ENCODE measurements at places on chromosomes 7 and 10. TPM values are rescaled to one million over a fixed set of nuclear protein-coding genes. Genes with fewer than 3 reads are reported as not detected.

The GHRHR gene
- total RNA-seq, result not detected

DNA sequence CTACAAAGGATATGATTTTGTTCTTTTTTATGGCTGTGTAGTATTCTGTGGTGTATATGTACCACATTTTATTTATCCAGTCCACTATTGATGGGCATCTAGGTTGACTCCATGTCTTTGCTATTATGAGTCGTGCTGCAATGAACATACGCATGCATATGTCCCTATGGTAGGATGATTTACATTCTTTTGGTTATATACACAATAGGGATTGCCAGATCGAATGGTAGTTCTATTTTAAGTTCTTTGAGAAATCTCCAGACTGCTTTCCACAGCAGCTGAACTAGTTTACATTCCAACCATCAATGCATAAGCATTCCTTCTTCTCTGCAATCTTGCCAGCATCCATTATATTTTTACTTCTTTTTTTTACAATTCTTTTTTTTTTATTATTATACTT, 35.6 kb upstream of the FAM13C start:
- DNase-seq, result no peak

DNA sequence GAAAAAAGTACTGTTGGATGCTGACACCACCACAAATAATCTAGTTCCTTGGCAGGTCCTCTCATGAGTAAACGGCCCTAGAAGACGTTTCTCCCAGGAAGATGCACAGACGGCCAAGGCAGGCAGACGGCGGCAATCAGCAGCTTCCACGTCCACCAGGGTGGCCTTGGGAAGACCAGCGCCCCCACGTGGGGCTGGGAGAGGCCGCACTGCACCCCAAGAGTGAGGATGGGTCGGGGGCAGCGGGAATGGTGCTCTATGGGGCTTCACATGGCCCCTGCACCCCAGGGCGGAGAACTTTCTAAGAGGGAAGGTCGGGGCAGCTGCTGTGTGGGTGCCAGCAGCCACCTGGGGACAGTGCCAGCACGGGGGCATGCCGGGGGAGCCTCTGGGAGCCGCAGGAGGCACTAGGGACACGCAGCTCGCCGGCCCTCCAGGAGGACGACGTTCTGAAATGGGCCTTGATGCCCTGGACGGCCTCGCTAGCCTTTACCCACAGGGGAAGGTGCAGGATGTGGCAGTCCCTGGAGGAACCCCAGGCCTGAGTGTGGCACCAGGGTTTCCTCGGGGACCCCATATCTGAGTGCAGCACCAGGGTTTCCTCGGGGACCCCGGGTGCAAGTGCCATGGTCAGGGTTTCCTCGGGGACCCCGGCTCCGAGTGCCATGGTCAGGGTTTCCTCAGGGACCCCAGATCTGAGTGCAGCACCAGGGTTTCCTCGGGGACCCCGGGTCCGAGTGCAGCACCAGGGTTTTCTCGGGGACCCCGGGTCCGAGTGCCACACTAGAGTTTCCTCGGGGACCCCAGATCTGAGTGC, 539.9 kb downstream of the DNAJB6 start:
- no peak for DNase-seq

- no peak for DNase-seq
Measured at GRCh38 chr7:48511080-48511479, 339.8 kb downstream of the ABCA13 start.

GRCh38 chr7:25624833-25625232, 396.5 kb upstream of the NPVF start:
- peak; percentile 13 for DNase-seq

The CH25H gene
- 34.9 TPM for total RNA-seq

The C7orf33 gene
- not detected for total RNA-seq

The C1QL3 gene
- total RNA-seq, result not detected

The C10orf90 gene
- 0.22 TPM for total RNA-seq

The ARID5B gene
- 60.6 TPM for total RNA-seq

The DGKB gene
- total RNA-seq, result 0.65 TPM

- no peak for DNase-seq
Measured at GRCh38 chr10:128850647-128851046, 616.4 kb upstream of the MGMT start.

- DNase-seq, result peak; percentile 75
Measured at GRCh38 chr7:116629051-116629463, 42.9 kb upstream of the MET start.

The GPR15LG gene
- total RNA-seq, result not detected

DNA sequence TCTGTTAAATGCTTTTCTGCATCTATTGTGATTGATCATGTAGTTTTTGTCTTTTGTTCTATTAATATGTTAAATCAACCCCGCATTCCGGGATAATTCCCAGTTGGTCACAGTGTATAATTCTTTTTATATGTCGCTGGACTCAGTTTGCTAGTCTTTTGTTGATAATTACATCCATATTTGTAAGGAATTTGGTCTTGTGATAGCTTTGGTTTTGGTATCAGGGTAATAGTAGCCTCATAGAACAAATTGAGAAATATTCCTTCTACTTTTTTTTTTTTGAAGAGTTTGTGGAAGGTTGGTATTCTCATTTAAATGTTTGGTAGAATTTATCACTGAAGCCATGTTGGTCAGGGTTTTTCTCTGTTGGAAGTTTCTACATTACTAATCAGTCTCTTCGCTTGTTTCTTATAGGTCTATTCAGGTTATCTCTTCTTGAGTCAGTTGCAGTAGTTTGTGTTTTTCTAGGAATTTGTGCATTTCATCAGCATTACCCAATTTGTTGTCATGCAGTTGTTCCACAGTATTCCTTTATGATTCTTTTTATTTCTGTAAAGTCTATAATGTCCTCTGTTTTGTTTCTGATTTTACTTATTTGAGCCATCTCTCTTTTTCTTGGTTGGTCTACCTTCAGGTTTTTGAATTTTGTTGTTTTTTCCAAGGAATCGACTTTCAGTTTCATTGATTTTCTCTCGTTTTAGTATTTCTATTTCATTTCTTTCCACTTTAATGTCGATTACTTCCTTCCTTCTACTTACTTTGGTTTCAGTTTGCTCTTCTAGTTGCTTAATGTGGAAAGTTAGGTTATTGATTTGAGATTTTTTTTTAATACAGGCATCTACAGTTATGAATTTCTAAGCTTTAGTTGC, 64.6 kb upstream of the GJD4 start:
- DNase-seq, result peak; percentile 5

The MACC1 gene
- total RNA-seq, result 0.11 TPM

GRCh38 chr7:101586078-101586905, 42.8 kb downstream of the MYL10 start:
- DNase-seq, result no peak

DNA sequence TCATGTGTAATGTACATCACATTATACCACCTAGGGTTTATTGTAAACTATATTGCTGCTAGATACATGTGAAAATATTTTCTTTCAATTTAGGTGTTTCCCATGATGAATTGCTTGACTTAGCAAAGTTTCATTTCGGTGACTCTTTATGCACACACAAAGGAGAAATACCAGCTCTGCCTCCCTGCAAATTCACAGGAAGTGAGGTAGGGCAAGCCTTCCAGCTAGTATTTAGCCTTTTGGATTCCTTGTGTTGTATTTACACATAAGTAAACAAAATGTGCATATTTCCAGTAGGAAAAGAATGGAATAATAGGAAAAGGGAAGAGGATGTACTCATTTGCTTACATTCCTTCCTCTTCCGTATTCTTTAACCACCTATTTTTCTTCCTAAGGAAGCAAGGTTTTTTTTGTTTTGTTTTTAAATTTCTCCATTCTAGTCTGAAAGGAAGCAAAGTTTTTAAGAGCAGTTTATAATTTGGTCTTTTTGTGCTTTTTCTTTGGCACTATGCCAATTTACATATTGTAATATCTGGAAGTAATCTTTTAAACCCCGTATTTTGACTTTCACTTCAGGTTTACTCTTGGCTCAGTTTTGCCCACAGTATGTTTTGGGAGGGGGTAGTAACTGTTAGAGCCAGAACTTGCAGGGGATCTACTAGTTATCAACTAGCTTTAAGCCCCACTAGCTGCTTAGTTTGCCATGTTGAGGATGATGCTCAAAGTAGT, 10.4 kb downstream of the PMPCB start:
- DNase-seq, result no peak

- DNase-seq, result no peak
Measured at GRCh38 chr7:52355053-52355452, 680.4 kb upstream of the POM121L12 start.

DNA sequence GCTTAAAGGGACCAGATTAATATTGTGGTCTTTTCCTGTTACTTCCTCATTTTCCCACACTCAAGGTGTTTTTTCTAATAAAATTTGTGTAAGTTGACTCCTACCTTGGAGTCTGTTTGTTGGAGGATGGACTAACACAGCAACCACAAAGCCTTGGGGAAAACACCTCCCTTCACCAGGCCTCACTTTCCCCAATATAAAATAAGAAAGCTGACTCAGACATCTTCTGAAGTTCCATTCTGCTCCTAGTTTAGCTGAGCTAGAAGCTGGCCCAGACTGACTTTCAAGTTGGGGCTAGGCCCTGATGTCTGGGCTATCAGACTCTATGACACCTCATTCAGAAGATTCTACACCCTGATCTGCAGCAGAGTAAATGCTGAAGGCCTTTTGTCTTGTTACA, 73.0 kb upstream of the ADRB1 start:
- no peak for DNase-seq

DNA sequence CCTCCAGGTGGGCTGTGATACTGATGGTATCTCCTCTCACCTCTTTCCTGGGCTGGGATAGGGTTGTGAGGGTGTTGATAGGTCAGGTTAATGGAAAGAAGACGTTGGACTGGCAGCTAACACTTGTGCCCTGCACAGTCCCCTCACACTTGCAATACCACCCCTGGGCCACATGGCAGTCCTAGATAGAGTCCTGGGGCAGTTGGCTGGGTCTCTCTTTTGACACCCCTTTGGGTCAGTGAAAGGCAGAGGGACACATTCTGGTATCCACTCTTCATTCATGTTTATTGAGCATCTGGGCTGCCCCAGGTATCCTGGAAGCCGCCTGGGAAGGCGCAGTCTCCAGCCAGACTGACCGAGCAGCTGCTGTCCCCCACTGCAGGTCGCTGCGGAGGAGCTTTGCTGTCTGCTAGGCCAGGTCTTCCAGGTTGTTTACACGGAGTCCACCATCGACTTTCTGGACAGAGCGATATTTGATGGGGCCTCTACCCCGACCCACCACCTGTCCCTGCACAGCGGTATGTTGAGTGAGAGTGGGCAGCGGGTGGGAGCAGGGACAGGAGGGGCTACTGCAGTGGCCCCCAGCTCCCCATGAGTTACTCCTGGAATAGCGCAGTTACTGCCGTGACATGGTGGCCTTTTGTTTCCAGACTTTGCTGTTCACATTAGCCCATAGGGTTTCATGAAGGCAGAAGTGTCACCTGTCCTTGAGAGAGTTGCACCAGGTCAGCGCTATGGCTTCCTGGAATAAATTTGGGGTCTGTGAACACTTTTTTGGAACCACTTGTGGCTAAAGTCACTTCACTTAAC, 19.1 kb downstream of the NACAD start:
- no peak for DNase-seq

The FKBP6 gene
- not detected for total RNA-seq

The ADCY1 gene
- not detected for total RNA-seq

DNA sequence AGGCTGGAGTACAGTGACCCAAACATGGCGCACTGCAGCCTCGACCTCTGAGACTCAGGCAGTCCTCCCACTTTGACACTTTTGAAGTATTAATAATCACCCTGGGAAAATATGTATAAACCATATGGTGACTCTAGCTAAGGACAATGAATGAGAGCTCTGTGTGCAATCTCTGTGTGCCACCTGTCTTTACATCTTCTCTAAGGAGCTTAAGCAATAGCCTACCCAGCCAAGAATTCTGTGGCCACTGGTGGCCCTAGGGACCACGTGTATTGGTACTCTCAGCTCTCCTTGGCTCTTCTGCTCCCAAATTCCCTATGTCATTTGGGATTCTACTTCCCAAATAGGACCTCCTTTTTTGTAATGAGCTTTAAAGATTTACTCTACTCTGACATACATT, 23.7 kb downstream of the FGF8 start:
- no peak for DNase-seq

DNA sequence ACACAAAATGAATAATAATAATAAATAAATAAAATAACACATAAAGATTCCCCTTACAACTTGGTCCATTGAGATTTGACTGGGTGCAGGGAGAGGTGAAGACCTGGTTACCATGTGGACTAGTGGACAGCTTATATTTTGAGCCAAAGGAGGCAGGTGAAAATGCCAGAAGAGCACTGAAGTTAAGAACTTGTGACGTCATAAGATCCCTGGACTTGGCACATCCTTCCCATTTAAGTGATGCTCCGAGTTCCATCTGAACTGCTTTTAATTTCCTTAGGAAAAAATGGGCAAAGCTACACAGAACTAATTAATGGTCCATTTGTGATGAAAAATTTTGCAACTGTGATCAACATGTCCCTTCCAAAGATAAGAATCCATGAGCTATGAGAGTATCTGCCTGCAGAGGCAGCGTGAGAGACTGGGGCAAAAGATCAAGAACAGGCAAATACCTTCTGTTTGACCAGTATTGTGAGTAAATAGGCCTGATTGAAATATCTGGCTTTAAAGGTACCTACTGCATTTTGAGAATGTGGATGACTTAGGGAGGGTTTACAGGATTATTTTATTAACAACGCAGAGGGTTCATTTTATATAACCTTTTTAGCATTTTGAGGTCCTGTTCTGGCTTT, 101.2 kb upstream of the POT1 start:
- DNase-seq, result no peak

DNA sequence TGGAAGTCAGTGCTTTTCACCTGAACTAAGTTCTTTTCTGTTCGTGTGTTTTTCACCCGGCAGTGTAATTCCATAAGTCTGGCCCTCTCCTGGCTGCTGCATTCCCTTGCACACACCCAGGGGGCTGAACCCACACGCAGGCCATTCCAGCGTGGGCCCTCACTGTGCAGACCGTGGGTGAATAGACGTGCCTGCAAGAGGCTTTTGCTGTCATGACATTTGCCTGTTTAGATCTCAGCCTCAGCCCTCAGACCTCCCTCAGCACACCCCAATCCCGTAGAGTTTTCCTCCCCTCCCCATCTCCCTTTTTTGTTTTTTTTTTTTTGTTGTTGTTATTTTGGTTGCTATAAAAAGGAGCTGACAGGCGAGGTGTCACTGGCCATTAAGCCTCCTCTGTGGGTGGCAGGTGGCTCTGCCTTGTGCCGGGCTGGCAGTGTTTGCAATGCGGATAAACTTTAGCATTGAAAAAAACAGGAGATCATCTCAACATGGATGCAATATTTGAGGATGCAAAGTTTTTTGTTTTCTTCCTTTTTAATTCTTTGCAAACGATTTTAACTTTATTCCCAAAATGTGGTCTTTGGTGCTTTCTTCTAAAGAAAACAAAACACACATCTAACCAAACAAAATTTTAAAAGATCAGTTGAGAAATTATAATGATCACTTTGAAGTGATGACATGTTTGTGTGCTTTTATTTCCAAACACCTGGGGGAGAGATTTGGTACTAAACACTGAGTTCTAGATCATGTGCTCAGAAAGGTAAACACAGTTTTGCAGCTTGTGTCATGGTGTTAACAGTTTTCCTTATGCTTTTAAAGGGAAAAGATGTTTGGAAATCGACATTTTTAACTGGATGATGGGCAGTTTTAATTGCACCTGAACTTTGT, 58.8 kb downstream of the WDR37 start:
- no peak for DNase-seq

The GIMAP8 gene
- not detected for total RNA-seq

The CNOT4 gene
- total RNA-seq, result 9.1 TPM

Measured in GM23248 (cell line).